NCI-H1436 (cell line): ENCODE measurements at places on chromosomes 4 and X.

GRCh38 chr4:183059797-183060196, 39.3 kb upstream of the WWC2 start:
- no peak for DNase-seq

DNA sequence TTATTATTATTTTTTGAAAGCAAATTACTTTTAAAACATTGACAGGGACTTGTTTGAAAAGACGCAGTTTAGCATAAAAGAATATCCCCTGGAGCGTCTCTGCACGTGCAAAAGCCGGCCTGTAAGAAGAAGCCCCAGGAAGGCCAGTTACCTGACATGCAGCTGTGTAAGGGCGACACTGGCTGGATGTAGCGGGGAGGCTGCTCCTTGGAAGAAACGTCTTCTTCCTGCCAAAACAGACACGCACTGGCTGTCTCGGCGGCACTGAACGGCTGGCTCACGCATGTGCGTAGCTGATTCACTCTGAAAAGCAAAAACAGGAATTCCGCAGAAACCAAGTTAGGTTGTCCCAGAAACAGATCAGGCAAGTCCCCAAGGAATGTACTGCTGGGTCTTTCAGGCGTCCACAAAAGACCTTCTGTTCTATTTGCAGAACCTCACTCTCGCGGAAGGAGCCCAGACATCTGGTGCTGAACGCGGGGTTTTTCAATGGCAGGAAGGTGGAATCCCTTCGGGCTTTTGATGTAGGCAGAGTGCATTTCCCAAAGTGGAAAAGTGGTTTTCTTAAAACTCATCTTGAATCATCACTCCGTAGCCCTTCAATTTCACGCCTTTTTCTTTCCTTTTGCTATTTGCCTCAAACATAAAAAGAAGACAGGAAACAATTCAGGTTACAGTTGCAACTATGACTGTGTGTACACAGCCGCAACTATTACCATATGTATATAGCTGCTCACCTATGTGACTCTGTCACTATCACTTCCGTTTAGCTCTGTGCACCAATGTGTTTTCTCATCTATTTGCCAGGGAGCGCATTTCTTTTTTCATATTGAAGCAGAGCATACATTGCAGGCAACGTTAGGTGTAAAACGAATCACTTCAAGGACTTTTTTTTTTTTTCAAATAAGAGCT, 38.1 kb upstream of the ARSH start:
- DNase-seq = no peak

DNA sequence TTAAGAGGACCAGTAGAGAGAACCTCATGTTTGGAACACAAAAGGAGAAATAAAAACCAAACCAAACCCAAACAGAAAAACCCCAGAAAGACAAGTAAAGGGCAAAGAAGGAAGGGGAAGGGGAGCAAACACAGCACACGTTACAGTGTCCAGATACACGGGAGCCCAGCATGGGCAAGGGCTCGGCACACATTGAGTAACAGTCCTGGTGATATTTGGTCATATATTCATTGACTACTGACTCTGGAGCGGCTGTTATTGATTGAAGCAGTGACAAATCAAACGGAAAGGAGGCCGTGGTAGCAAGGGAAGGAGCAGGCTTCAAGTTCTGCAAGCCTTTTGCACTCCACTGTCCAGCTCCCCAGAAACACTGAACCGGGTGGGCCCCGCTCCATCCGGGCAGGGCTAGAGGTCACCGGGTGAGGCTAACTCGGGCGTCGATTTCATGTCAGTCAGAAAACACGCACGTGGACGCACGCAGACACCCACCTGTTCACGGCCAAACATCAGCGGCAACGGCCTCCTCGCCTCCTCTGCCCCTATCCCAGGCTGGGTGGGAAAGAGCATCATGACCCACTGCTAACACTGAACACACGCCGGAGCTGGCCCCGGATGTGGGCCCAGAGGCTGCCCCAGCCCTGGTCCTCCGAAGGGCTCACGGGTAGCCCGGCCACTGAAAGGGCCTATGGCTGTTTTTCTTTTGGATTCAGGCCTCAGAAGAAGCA, 3.7 kb upstream of the IRAK1 start:
- DNase-seq = no peak

DNA sequence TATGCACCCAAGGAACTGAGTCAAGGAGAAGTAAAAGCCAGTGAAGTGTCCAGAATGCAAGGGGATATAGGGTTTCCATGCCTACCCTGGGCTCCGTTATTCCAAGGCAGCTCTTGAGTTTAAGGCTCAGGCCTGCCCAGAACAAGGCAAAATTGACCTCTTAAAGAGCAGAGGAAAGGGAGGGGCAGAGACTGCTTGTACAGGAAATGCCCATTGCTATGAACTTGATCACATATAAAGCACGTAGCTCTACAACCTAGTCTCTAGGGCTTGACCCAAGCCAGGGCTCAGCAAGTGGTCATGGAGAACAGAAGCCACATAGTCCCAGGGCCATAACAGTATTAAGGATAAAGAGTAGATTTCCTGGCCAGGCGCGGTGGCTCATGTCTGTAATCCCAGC, 58.2 kb upstream of the MSN start:
- DNase-seq = no peak

DNA sequence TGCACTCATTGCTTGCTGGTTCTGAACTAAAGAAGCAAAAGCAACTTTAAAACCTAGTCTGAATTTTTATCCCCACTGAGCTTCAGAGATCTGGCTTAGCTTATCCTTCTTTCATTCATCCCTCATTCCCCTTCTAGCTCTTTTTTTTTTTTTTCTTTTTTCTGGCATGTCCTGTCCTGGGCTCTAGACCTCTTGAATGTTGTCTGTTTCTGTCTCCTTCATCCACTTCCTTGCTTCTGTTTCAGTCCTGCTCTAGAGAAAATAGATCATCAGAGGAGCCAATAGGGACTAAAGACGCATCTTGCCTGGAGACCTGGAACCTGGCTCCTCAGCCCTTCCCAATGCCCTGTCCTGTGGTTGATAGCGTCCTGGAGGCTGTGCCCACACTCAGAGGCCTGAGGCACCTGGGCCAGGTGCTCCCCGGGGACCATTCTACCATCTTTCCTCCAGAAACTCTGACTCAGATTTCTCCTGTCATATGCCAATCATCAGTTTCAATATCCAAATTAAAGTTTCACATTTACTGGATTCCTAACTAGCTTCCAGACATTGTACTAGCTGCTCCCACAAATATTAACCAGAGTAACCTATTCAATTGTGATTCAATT, 115.7 kb upstream of the GATB start:
- no peak for DNase-seq

- no peak for DNase-seq
These were observed 24.6 kb downstream of the PAGE4 start for GRCh38 chrX:49853661-49854060.
